Fibroblast of lung (primary cell): ENCODE measurements at places on chromosomes 6 and 20.
A peak's percentile ranks its signal among the peaks of the same experiment; 100 is the strongest.

DNA sequence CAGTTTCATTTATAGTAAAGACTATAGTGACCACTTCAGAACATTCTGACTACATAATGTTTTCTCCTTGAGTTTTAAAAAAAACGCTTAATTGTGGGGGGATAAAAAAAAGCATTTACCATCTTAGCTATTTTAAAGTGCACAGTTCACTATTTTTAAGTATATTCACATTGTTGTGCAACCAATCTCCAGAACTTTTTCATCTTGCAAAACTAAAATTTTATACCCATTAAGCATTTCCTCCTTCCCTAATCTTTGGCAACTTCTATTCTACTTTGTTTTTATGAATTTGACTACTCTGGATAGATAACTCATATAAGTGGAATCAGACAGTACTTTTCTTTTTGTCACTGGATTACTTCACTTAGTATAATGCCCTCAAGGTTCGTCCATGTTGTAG, 62.3 kb downstream of the FKBP5 start:
- no peak for DNase-seq

DNA sequence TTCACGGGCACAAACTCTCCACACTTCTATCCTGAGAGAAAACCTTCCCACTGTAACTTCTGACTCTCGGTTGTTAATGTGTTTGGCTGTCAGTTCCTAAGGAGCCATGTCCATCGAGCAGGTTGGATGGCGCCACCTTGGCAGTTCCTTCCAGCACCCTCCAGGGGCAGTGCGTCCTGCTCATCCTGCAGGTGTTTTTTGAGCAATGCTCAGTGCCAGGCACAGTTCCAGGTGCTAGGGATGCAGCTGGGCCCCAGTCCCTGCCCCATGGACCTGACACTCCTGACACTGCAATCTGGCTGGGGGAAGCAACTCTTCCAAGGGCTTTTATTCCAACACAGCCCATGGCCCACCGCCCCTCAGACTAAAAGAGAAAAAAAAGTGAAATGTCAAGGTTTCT, 376.4 kb downstream of the PREX1 start:
- DNase-seq, result no peak

DNA sequence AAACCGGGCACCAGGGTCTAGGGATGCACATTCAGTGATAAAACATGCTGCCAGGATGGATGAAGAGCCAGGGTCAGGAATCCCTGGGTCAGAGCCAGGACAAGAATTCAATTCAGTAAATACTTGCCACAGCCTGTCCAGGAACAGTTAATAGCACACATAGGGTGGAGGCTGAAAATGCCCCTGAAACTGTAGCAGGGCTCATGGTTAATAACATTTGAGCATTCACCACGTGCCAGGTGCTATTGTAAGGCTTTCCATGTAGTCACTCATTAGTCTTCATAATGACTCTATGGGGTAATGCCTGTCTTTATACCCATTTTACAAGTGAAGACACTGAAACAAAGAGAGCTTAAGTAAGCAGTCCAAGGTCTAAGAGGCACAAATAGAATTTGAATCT, 296.3 kb downstream of the LRFN2 start:
- no peak for DNase-seq

- DNase-seq, result peak; percentile 90
These were observed 87.0 kb upstream of the DST start for GRCh38 chr6:56729719-56730118.

- no peak for DNase-seq
These were observed 25.8 kb downstream of the PIGT start for GRCh38 chr20:45441746-45442145.

DNA sequence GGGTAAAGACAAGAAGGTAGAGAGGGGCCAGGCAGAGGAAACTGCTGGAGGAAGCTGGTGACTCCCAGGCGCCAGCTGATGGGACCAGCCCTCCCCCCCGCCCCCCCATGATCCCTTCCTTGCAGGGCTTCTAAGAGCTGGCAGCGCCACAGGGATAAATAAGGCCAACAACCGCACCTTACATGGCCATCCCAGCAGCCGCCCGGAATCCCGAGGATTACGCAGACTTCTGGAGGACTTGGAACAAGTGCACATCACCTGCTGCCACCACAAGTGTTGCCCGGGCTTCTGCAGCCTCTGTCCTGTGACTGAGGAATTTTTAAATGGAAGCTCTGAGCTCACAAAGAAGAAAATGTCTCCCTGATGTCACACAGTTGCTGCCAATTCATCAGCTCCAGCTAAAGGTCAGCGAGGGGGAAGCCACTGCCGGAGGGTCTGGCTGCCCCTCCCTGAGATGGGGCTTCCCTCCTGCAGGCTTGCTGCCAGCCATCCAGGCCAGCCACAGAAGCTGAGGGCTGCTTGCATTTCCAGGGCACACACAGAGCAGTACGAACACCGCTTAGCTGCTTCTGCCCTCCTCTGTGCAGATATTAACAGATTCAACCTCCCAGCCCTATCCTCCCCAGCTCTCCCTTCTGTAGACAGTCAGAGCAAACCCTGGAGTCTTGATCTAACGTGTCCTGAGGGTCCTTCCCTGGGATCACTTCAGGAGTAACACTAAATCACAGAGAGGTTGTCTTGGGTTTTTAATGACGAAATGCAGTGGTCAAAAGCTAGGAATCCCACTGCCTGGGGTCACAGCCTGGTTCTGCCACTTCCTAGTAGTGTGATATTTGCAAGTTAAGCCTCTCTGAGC, 38.6 kb upstream of the PIM1 start:
- peak; percentile 79 for DNase-seq

DNA sequence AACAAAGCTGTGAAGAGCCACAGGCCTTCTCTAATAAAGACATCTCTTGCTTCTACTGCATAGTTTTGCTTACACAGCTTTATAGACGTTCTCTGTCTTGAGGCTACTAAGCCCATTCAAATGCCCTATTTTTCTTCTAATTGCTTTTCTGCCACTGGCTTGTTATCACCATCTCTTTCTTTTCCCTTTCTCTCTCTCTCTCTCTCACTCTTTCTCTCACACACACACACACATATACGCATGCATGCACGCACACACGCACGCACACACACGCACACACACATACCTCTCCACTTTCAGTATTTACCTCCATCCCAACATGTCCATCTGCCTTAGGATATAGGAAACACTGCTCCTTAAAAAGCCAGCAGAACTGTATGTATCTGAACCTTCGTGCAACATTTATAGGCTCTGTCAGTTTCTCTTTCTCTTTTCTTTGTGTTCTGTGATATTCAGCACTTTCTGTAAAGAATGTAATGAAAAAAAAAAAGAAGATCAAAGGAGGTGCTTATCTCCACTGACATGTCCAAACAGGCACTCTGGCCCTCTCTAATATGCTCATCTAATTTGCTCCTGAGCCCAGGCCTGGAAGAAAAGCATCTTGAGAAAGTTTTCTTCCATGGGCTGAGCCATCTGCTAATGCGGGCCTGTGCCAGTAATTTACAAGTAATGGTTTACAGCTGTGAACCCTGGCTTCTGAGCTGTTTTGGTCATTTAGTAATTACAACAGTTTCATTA, 1046.7 kb upstream of the MAP3K7 start:
- peak; percentile 1 for DNase-seq

GRCh38 chr6:84089552-84089951, 56.0 kb downstream of the MRAP2 start:
- no peak for DNase-seq

DNA sequence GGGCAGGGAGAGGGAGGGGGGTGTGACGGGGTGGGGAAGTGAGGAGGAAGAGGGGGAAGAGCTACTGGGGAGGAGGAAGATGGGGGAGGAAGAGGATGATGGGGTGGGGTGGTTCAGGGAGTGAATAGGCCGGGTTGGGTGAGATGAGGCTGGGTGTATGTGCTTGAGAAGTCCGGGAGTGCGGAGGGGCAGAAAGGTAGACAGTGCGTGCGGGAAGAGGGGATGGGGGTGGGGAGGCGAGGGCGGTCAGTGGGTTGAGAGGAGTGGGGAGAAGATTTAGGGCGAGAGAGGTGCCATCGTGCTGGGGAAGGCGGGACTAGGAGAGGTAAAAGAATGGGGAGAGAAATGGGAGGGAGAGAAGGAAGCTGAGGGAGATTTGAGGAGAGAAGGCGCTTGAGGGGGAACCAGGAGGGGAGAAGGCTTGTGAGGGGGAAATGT, 30.9 kb upstream of the NOTCH4 start:
- no peak for DNase-seq

- DNase-seq, result peak; percentile 92
These were observed 27.9 kb upstream of the BMP6 start for GRCh38 chr6:7697820-7698623.

DNA sequence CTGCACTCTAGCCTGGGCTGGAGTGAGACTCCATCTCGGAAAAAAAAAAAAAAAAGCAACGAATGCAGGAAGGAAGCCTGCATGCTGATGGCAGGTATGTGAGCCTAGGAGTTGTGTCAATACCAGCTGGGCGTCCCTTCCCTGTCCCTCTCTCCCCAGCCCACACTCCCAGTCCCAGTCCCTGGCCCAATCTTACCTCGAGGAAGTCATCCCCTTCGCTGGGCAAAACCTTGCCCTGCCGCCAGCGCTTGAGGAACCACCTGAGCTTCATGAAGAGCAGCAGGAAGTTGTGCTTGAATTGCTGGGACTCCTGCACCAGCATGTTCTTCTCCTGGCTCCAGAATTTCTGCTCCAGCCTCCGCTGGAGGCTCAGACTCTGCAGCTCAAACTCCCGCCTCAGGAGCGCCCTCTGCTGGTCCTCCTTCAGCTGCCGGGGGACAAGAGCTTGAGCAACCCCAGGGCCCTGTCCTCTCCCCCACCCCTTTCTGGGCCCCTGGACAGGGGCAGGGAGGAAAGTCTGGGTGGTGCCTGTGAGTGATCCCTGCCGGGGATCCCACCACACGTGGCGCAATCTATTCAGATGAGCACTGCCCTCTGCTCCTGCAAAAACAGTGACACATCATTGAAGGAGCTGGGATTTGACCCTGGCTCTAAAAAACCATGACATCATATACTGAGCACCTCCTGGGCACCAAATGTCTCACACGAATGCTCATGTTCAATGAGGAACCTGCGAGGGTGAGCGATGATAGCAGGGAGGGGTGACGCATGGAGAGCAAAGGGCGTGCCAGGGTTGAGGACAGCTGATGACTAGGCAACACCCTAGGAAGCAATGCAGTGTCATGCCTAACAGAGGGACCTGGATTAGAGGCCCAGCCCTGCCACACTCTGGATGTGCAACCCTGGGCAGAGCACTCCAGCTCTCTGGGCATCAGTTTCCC, 35.0 kb upstream of the DSN1 start:
- peak; percentile 92 for DNase-seq

- DNase-seq, result no peak
These were observed 380.4 kb downstream of the MMUT start for GRCh38 chr6:49082611-49083010.

DNA sequence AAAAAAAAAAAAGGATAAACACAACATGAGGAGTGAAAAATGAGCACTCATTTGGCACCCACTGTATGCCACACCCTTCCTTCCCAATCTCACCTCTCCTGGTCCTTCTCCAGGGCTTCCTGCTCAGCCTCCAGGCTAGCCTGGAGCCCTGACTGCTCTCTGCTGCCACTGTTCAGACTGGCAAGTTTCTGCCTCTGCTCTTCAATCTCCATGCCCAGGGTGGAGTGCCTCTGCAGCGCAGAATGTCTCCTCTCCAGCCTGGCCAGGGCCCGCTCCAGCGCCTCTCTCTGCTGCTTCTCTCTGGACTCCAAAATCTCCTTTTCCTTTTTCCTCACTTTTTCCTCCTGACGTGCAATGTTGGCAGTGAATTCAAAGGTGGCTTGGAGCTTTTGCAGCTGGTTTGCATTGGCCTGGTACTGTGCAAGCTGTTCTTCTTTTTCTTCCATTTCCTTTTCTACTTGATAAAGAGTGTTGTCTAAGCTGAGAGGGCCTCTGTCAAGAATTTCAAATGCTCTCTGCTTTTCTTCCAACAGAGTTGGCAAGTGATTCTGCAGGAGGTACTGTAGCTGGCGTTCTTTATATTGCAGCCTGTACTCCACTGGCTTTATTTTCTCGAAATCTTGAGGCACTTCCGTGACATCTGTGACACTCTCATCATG, 194.4 kb downstream of the KIF16B start:
- no peak for DNase-seq

DNA sequence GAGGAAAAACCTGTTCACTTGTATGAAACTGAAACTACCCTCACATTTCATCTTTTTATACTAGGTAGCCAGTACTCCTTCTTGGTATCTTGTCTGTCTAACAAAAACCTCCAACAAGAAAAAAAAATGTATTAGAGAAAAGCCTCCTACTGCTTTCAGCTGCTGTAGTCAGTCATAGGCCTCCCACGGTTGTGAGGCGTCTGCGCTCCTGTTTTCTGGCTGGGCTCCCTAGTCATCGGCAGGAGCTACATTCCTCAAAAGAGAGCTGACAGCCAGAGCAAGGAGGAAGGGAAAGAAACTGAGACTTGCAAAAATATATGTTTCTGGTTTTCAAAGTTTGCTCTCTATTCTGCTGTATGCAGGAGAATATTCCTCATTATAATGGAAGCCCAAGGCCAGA, 517.0 kb downstream of the LMBRD1 start:
- peak; percentile 2 for DNase-seq

GRCh38 chr6:113458368-113459010, 398.7 kb upstream of the MARCKS start:
- DNase-seq, result peak; percentile 57

- DNase-seq, result no peak
These were observed 11.8 kb upstream of the CD93 start for GRCh38 chr20:23097636-23098580.

GRCh38 chr6:90107771-90108282, 188.8 kb downstream of the BACH2 start:
- no peak for DNase-seq

DNA sequence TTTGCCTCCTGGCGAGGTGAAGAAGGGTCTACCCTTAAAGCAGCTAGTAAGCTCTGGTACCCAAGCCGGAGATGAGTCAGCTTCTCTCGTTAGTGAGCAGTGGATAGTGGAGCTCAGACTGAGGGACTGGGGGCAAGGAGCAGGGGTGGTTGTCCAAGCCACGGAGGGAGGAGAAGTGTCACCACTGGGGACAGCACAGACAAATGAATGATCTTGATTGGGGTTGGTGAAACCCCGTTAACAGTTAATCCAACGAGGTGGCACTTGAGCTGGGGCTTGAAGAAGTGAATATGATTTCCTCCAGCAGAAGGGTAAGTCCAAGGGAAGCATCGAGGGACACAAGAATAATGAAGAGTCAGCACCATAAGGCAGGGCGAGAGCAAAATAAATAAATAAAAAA, 43.0 kb downstream of the JARID2 start:
- no peak for DNase-seq
